ENCODE measurements at places on chromosomes 1 and 21.

DNA sequence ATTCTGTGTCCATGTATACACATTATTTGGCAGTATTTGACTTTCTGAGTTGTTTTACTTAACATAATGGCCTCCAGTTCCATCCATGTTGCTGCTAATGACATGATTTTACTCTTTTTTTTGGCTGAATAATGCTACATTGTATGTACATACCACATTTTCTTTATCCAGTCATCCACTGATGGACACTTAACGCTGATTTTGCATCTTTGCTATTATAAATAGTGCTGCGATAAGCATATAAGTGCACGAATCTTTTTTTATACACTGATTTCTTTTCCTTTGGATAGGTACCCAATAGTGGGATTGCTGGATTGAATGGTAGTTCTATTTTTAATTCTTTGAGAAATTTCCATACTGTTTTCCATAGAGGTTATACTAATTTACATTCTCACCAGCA lies 255.5 kb downstream of the GPR52 start:
- no peak for DNase-seq

DNA sequence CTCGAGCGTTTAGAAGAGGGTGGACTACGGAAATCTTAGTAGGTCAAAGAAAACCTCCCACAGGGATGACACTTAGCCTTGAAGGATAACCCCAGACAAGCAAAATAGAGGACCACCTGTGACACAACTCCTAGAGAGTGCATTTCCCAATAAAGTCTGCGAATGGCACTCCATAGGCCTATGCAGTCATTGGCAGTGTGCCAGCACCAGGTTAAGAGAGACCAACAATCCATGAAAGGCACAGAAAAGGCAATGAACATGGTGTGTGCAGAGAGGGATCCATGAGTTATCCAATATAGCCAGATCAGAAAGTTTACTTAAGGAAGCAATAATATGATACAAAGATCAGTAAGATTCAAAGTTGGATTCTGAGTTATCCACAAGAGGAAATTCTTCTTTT lies 45.2 kb upstream of the FMO2 start:
- no peak for DNase-seq

GRCh38 chr1:231801042-231801585 lies 174.5 kb downstream of the DISC1 start:
- no peak for DNase-seq

DNA sequence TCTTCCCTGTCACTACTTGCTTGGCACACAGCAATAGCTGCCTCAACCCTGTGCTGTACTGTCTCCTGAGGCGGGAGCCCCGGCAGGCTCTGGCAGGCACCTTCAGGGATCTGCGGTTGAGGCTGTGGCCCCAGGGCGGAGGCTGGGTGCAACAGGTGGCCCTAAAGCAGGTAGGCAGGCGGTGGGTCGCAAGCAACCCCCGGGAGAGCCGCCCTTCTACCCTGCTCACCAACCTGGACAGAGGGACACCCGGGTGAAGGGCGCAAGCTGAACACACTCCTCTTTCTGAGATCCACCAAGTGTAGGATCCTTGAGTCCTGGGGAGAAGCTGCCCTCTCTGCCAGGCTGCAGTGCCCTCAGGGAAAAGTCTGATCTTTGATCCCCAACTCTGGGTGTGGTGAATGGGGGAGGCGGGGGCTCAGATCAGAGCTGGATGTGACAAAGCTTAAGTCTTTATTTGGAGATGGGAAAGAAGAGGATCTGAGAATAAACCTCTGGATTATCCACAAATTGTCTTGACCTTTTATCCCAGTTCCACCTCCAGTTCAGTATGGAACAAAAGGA lies 1.2 kb downstream of the RXFP4 start:
- DNase-seq = no peak

GRCh38 chr1:172184506-172185191 lies 235.8 kb upstream of the C1orf105 start:
- no peak for DNase-seq

DNA sequence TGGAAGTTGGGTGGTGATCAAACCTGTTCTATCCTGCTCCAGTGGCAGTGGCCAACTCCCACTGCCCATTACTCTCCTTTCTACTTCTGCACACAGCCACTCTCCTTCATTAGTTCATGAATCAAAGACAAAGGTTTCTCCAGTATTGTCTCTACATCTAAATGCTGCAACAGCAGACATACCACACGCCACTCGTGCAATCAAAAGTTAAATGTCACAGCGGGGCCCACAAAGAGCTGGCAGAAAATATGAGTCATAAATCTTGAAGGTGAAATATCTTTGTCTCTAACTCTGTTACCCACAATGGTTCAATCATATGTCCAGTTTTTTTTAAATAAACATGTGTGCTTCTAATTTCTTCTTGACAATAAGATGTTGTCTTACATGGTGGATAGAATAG lies 13.3 kb downstream of the APCS start:
- no peak for DNase-seq

DNA sequence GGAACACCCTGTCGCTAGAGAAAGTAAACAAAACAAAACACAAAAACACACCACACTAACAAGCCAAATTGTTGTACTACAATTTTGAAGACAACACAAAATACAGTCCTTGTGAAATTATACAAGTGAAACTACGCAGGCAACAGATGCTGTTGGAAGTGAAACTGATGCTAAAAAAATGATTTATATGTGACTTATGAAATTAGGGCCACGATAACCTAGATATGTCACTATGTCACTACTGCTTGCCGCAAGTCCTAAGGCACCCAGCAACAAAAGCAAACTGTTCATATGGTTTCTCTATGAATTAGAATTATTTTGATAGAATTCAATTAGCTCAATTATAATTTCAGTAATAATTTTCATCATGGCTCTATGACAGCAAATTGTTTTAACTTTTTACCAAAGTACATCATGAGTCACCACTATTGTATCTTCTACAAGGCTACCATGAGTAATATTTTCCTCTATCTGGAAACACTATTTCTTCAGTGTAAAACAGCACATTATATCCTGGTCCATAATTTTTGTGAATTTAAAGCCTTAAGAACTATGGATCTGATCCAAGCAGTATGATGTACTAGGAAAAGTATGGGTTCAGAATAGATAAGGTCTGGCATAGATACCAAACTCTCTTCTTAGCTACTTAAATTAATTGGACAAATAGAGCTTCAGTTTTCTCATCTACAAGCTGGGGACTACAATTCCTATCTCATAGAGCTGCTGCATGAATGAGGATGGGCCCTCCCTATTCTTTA lies 216.3 kb downstream of the COL11A1 start:
- no peak for DNase-seq

GRCh38 chr1:206967096-206967849 lies 3.0 kb downstream of the FCAMR start:
- DNase-seq = no peak

GRCh38 chr1:5945445-5945844 lies 46.8 kb downstream of the NPHP4 start:
- DNase-seq = no peak

GRCh38 chr1:62689524-62689923 lies 1.3 kb upstream of the DOCK7 start:
- no peak for DNase-seq

- no peak for DNase-seq
Observed at GRCh38 chr1:66978201-66978600, 53.4 kb downstream of the MIER1 start.

DNA sequence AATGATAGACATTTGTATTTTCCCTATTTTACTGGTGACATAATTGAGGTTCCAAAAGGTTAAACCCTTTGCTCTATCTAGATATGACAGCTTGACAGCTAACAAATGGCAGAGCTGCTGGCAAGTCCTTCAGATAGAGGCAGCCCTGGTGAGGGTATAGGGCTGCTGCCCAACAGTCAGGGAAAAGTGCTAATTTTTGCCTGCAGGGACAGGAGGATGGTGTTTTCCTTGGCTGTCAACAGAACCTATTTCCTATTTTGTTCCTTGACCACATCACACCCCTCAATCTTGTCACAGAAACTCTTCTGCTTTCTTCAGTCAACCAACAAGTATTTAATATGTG lies 12.3 kb downstream of the GPA33 start:
- no peak for DNase-seq

DNA sequence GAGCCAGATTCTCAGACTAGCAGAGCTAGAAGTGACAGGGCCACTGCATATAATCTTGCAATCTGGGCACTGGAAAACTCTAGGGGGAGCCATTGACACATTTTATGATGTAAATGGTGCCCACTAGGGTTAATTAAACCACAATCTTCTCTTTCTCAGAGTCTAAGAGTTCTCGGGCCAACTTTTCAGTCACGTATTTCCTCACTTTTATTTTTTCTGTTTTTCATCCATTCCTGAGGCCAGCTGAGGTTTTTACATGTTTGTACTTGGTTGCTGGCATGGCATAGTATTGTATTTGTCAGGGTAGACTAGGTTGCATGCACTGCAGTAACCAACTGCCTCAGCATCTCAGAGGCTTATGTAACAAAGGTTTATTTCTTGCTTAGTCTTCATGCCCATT lies 138.2 kb downstream of the ZNF326 start:
- DNase-seq = no peak

DNA sequence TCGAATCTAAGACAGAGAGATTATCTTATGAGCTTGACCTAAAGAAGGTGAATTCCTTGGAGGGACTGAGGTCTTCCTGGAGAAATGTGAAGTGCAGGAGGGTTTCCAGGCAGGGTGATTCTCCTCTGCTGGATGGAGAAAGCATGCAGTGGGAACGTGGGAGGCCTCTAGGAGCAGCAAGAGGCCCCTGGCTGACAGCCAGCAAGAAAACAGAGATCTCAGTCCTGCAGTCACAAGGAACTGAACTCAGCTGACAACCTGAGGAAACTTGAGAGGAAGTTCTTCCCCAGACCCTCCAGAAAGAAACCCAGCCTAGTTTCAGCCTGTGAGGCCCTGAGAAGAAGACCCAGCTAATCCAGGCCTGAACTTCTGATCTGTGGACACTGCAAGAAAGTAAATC lies 345.9 kb downstream of the FAM72C start:
- no peak for DNase-seq

- no peak for DNase-seq
Observed at GRCh38 chr1:38546636-38547035, 312.9 kb downstream of the RRAGC start.

- no peak for DNase-seq
Observed at GRCh38 chr1:201383647-201384405, 6.3 kb upstream of the TNNT2 start.

DNA sequence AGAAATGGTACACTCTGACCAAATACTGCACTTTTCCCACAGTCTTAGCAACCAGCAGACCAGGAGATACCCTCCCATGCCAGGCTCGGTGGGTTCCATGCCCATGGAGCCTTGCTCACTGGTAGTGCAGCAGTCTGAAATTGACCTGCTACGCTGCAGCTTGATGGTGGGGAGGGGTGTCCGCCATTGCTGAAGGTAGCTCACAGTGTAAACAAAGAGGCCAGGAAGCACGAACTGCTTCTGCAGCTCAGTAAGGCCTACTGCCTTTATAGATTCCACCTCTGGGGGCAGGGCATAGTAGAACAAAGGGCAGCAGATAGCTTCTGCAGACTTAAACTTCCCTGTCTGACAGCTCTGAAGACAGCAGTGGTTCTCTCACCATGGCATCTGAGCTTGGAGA lies 12.3 kb upstream of the IFI44L start:
- DNase-seq = no peak

DNA sequence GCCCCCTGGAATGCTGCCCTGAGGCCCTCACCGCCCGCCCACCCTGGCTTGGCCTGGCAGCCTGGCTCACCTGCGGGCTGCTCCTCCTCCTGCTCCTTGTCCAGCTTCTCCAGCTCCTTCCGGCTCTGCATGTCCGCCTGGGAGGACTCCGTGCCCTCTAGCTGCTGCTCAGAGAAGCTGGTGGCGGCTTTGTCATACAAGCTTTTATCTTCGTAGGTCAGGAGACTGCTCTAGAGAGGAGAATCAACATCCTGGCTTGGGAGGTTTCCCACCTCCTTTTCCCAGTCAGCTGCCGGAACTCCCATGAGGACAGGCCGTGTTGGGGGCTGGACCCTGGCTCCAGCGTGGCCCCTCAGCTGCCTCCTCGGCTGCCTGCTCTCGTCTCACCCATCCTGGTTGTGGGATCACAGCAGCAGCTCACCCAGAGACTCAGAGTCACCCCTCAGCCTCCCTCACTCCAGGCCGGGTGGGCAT lies 36.6 kb upstream of the TMEM52 start:
- no peak for DNase-seq

DNA sequence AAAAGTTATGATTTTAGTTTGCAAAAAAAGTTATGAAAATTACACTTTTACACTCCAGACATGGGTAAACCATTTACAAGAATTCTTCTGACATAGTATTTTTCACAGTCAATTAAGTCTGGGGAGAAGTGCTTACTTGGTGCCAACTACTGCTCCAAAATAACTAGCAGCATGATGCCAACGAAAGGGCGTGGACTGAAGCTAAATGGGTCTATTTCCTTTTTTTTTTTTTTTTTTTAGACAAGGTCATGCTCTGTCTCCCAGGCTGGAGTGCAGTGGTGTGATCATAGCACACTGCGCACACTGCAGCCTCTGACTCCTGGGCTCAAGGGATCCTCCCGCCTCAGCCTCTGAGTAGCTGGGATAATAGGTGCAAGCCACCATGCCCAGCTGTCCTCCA lies 43.2 kb downstream of the FMO4 start:
- DNase-seq = no peak

DNA sequence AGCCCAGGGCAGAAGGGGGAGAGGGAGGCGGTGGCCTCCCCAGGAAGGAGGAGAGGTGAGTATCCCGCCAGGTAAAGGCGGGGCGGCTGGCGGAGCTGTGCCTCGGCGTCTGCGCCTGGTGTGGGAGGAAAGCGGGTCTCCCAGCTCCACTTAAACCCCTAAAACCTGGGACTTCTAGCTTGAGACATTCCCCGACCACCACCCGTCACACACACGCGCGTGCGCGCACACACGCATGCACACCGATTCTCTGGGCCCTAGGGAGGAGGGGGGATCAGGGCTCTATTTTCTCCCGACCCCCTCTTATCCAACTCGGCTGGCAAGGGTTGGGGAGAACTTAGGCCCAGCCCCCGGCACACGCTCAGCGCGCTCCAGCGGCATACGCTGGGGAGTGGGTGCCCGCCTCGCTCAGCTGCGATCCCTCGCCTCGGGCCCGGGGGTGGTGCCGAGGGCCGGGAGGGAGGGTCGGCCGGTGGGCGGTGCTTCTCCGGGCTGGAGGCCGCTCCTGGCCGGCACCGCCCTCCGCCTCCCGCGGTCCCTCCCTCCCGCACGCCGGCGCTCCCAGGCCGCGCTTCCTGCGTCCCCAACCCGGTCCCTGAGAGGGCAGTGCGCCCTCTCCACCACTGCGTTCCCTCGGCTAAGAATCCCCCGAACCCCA lies at the start of gene TMEM51:
Gene TMEM51, plus strand, starts transcription at position 564 of the 658 bp plus-strand sequence. CDS start 61,341 bp downstream, outside the sequence.
- DNase-seq = no peak

GRCh38 chr1:115012006-115012405 lies 17.6 kb upstream of the TSHB start:
- no peak for DNase-seq

- DNase-seq = no peak
Observed at GRCh38 chr1:30920827-30921226, 12.3 kb upstream of the SDC3 start.

GRCh38 chr1:36352910-36353878 lies 29.7 kb upstream of the EVA1B start:
- DNase-seq = no peak

- no peak for DNase-seq
Observed at GRCh38 chr1:68490046-68490651, 6.7 kb downstream of the DEPDC1 start.
